Small intestine (tissue), 16 donors: ENCODE measurements at places on chromosomes 2 and 18.
A peak's percentile ranks its signal among the peaks of the same experiment; 100 is the strongest.

DNA sequence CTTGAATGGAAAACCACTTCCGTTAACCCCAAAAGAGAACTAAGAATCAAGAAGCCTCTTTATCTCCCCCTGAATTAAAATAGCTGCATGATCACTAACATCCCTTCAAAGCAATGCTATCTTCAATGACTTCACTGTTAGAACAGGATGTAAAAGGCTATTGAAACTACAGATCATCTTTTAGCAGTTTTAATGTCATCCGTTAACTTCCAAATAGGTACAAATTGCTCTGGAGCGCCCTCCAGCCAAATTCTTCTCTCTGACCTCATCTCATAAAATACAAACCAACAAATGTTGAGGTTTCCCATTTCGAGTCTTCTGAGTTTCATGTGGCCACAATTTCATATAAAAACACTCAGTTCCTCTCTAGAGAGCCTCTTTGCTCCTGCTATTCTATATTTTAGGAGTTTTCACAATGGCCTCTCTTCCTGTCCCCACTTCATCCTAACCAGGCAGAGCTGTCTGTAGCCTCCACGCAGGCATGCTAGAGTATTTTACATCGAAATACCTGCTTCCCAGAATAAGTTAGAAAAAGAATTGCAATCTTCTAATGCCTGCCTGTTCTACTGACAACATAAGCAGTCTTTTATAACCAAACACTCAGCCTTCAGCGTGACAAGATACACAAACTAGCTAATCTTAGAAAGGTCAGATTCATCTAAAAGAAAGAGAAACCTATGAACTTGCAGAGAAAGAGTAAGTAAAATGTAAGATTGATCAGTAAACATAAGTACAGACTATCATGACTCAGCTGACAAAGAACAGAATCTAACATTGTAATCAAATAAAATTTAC, 37.9 kb downstream of the B4GALT6 start:
- no peaks in the 10 kb centered on the region for H3K27me3 ChIP-seq
- H3K4me1 ChIP-seq: peaks cover 23% of the 10 kb centered on the region
- no peak overlapping the region for H3K27ac ChIP-seq
- H3K36me3 ChIP-seq: no peaks in the 10 kb centered on the region

- DNase-seq: no peak
- no peaks in the 10 kb centered on the region for H3K27me3 ChIP-seq
- no peaks in the 10 kb centered on the region for H3K4me1 ChIP-seq
- H3K4me3 ChIP-seq: no peak overlapping the region
- no peak overlapping the region for H3K27ac ChIP-seq
Measured at GRCh38 chr2:222442665-222443064, 18.3 kb downstream of the SGPP2 start.

GRCh38 chr2:224436634-224437033, 34.7 kb upstream of the FAM124B start:
- no peak overlapping the region for H3K27ac ChIP-seq
- H3K4me1 ChIP-seq: no peaks in the 10 kb centered on the region
- H3K4me3 ChIP-seq: no peak overlapping the region
- DNase-seq: no peak
- no peaks in the 10 kb centered on the region for H3K36me3 ChIP-seq
- no peaks in the 10 kb centered on the region for H3K27me3 ChIP-seq

- no peak overlapping the region for H3K27ac ChIP-seq
- no peaks in the 10 kb centered on the region for H3K4me1 ChIP-seq
- DNase-seq: no peak
- no peaks in the 10 kb centered on the region for H3K27me3 ChIP-seq
- H3K4me3 ChIP-seq: no peak overlapping the region
Measured at GRCh38 chr18:5137261-5137660, 59.8 kb downstream of the AKAIN1 start.

GRCh38 chr2:171956135-171956825, 34.0 kb downstream of the HAT1 start:
- no peak overlapping the region for H3K4me3 ChIP-seq
- H3K36me3 ChIP-seq: no peaks in the 10 kb centered on the region
- DNase-seq: no peak
- no peaks in the 10 kb centered on the region for H3K4me1 ChIP-seq
- no peak overlapping the region for H3K27ac ChIP-seq

GRCh38 chr2:43032213-43033015, 194.0 kb downstream of the ZFP36L2 start:
- H3K27ac ChIP-seq: peak overlapping the region; percentile 58
- peak; percentile 91 for DNase-seq
- no peaks in the 10 kb centered on the region for H3K27me3 ChIP-seq
- no peaks in the 10 kb centered on the region for H3K36me3 ChIP-seq
- H3K4me1 ChIP-seq: peaks cover 26% of the 10 kb centered on the region
- no peak overlapping the region for H3K4me3 ChIP-seq

DNA sequence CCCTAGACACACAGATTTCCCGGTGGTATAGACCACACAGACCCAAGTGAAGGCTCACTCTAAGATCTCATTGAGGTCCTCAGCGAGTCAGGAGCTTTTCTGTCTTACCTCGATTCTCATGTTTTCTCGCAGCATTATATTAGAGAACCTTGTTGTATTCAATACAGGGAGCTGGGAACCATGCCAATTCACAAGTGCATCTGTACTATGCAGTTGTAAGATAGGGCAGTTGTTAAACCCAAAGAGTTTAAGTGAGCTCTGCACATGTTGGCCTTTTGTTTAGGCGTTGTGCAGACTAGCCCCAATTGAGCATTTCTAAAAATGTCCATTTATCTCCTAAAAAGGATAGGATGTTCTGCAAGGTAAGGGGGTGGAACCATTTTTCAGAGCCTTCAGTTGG, 59.6 kb downstream of the FEZ2 start:
- no peak overlapping the region for H3K27ac ChIP-seq
- H3K36me3 ChIP-seq: peaks cover 4% of the 10 kb centered on the region
- no peak overlapping the region for H3K4me3 ChIP-seq
- H3K4me1 ChIP-seq: peaks cover 6% of the 10 kb centered on the region
